GM19239 (cell line): ENCODE measurements at places on chromosomes 5 and 9.

DNA sequence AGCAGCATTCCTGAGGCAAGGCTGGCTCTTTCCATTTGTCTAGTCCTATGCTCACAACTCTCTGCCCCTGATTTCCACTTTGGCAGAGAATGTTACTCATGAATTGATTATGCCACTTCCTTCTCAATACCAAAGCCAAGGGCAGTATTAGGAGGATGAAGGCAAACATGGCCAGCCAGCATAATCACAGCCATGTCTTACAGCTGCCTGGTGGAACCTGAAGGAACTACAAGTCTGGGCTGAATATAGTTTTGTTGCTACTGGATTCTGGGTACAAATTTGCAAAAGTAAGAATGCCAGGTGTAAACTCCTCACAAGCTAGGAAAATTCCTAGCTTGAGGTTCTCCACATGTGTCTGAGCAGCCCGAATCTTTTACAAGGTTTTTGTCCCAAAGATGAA is 4.2 kb downstream of the SIL1 start:
- no peak for DNase-seq

DNA sequence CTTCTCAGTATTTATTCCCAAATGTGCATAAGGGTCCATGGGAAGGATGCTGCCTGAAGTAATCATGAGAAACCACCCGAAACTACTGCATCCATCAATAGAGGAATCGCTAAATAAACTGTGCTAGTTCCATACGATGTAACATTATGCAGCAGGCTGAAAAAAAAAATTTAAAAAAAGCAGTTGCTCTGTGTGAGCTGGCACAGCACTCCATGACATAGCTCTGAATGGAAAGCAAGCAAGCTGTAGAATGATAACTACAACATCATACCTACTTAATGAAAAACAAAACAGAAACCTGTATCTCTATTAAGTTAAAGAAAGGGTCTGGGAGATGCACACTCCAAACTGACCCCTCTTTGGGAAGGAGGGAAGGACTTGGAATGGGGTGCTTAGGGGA is 49.3 kb downstream of the SHB start:
- no peak for DNase-seq

DNA sequence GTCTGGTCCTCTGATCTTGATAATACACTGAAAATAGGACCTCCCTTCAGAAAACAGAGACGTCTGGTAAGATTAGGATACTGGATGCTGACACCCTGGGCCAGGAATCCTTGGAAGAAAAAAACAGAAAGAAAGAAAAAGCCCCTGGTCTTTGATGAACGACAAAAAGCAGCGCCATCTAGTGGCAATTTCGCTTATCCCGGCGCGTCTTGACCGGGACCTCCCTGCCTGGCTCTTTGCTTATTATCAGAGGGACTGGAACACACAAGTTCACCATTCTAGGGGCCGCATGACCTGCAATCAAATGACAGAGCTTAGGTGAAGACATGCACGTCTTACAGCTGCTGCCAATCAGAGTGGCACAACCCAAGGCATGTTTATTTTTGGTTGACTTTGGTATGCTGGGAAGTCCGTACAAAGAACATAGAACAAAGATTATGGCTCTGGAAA is 114.9 kb upstream of the NFIB start:
- peak; percentile 10 for DNase-seq

GRCh38 chr9:105126226-105126625 is 118.2 kb upstream of the SLC44A1 start:
- DNase-seq: no peak

DNA sequence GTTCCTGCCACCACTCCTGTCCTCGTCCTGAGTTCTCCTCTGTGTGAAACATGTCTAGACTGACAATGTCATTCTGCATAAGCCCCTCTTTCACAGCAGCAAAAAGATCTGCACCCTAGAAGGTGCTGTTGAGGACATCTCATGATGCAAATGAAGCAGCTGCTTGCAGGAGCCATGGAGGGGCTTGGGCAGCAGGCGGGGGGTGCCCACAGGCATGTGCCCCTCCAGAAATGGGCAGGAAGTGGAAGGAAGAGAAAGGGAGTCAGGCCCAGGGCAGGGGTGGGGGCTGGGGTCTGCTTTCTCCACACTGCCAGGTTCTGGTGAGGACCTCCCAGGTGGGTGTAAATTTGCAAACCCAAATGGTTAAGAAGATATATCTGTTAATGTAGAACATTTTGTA is 54.5 kb upstream of the KCNMB1 start:
- no peak for DNase-seq

DNA sequence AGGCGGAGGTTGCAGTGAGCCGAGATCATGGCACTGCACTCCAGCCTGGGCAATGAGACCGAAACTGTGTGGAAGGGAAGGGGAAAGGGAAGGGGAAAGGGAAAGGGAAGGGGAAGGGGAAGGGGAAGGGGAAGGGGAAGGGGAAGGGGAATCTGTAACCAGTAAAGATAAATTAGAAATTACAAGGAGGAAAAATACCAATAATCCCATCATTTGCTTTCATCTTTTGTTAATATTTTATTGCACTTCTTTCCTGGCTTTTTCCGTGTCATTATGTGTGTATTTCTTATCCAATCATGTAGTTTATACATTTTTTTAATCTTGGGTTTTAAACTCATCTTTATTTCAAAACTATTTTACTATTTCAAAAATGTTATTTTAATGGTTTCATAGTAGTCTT is 29.6 kb upstream of the MRPS30 start:
- no peak for DNase-seq

DNA sequence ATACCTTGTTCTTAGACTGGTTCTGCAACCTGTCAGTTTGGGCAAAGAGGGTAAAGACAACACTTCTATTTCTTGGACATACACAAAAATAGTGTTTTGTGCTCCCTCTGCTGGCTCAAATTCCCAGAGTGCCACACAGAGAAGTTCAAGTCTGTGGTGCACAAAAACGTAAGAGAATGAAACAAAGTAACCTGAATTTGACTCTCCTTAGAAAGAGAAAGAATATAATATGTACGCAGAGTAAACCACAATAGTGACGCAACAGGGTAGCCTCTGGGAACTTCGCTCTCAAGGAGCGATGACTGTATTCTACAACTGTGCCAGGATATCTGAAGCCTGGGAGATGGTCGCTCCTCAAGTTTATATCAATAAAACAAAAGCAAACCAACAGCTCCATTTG is 18.5 kb downstream of the DDX31 start:
- no peak for DNase-seq

GRCh38 chr5:39192450-39193160 is 26.8 kb downstream of the FYB1 start:
- no peak for DNase-seq

DNA sequence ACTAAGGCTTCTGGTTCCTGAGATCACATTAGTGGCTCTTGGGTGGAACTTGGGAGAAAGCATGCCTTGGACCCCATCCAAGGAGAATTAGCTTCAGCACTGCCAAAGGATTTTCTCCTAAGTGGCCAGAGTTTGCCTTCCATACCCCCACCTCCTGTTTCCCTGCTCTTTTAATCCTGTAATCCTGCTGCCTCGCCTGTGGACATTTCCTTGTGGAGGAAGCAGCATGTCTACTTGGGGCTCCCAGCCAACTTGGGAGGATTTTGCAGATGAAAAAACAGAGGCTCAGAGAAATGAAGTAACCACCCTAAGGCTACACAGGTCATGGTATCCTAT is 1.6 kb downstream of the ARSI start:
- no peak for DNase-seq

DNA sequence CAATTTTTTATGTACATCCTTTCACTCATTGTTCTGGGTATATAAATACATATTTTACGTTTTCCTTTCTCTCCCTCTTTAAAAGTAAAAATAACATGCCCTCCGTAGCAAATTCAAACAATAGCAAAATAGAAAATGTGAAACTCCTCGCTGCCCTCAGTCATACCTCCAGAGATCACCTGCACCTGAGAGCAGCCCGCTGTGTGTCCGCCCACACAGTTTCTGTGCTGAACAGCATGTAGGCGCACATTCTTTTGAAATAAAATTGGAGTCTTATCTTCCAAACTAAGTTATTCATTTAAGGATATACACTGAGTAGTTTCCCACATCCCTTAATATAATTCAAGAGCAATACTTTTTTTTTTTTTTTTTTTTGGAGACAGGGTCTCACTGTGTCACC is 255.7 kb downstream of the AOPEP start:
- no peak for DNase-seq

DNA sequence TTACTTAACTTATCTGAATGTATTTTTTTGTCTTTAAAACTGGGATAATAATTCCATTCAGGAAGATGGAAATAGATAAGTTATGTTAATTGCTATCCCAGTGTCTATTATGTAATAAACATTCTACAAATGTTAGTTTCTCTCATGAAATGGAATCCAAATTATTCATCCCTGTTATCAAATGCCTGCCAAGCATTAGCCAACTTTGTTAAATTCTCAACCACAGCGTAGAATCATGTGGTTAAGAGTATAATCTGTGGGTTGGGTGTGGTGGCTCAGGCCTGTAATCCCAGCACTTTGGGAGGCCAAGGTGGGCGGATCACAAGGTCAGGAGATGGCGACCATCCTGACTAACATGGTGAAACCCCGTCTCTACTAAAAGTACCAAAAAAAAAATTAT is 912.9 kb upstream of the SEMA6A start:
- no peak for DNase-seq

DNA sequence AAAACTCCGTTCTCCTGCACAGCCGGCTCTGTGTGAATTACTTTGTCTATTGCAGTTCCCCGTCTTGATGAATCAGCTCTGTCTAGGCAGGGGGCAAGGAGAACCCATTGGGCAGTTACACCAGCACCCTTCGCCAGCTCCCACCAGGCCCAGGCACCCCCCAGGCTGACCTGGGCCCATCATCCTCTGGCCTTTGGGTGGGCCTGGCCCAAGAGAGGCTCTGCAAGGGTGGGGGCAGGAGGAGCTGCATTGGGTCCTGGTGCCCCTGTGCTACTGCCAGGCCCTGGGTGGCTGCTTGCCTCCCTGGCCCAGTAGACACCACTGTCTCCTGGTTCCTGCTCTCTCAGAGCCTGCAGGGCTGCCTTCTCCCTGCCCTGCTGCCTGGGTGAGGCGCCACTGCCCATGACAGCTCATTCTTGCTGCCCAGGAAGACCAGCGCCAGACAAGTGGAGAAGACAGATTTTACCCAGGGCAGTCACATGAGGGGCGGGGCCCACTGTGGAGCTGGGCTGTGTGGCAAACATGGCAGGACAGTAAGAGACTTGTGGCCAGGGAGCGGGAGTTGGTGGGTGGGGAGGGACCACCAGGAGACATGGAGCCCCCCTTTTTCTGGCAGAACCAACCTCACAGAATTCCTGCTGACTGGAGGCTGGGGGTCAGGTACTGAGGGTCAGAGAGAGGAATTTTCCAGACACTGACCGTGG is 67.2 kb downstream of the MRPL36 start:
- no peak for DNase-seq

GRCh38 chr9:129811967-129812363 is 9.0 kb downstream of the TOR1B start:
- DNase-seq: no peak

DNA sequence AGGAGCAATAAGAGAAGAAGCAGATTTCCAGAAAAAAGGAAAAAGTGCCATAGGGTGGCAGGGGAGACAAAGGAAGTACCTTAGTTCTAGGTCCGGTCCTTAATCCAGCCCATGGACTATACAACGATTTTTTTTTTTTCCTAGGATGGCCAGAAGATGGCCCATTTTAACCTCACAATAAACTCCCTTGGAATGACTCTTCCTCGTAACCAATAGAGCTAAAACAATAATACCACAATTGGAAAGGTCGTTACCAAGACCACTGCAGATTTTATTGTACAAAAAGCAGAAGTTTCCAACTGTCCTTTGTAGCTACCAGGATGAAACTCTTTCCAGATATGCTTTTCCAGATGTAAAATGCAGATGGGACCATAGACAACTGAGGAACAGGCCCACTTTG is 34.4 kb upstream of the SSBP2 start:
- no peak for DNase-seq

DNA sequence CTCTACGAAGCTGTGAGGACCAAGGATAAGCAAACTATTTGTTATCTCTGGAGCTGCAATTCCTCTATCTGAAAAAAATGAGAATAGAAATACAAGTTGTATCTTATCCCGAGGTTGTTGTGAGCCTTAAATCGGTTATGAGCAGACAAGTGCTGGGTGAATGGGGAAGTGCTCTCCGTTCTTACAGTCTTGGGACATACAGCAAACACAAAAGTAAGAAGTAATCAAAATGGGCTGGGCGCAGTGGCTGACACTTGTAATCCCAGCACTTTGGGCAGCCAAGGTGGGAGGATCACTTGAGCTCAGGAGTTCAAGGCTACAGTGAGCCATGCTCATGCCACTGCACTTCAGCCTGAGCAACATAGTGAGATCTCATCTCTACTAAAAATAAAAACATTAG is 31.7 kb downstream of the ITK start:
- no peak for DNase-seq

- DNase-seq: no peak
Observed at GRCh38 chr9:101309139-101309538, 75.7 kb downstream of the BAAT start.

- DNase-seq: no peak
Observed at GRCh38 chr9:110069326-110070248, 138.4 kb downstream of the C9orf152 start.

- DNase-seq: no peak
Observed at GRCh38 chr9:35688558-35689541, 875 bp downstream of the TPM2 start.

DNA sequence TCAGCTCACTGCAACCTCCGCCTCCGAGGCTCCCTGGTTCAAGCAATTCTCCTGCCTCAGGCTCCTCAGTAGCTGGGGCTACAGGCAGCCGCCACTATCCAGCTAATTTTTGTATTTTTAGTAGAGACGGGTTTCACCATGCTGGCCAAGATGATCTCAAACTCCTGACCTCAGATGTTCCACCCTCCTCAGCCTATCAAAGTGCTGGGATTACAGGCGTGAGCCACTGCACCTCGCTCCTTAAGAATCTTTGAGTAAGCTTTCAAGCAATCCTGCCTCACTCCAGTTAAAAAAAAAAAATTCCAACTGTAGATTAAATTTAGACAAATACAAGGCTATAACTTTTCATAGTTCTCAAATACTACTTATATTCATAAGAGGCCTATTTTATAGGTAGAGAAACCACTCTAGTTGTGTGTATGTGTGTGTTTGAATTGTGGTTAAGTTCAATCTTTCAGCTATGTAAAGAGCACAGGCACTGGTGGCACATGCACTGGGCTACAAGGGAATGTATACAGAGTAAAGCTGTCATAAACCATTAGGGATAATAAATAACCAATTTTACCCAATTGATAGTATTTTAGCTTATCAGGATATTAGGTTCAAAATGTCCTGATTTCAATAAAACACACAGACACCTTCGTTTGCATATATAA is 50.6 kb upstream of the RAPGEF6 start:
- DNase-seq: no peak

GRCh38 chr5:142531977-142532780 is 153.7 kb downstream of the FGF1 start:
- no peak for DNase-seq

DNA sequence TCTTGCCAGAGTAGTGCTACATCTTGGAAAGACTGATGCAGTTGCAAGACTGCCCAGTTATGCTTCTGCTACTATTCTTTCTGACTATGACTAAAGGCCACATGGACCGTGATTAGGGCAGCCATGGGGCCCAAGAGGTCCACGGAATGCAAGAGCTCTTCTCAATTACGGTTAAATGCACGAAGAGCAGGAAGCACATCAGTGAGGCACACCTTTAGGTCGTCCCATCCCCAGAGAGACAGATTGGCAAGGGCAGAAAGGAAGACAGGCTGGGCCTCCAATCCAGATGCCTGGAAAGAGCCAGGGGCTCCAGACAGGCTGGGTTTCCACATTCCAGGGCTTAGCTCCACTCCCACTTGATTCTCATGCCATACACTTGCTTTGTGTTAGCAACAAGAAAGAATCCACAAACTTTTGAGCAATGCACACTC is 132.3 kb upstream of the SLIT3 start:
- DNase-seq: no peak
